ENCODE measurements at places on chromosomes 16 and 17.

DNA sequence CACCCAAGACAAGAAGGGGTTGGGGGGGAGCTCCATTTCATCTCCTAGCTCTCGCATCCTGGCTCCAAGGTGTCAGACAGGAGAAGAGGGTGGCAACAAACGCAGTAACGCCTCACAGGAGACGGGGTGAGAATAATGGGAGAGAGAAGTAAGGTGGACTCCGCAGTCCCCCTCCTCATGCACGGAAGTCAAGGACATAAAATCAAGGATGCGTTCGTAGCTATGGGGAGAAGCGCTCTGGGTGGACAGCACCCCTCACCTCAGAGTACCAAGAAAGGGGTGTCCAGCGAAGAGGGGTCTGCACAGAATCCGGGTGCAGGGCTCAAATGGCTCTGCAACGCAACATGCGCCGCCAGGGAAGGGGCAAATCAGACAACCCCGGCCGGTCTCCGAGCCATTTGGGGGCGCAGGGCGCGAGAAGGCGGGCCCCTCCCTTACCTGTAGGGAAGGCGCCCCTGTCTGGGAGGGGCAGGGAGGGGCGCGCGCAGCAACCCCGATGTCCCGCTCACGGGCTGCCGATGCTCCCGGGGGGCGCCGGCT, 555 bp downstream of the HDAC5 start:
- DNase-seq: no peak

- no peak for DNase-seq
Measured at GRCh38 chr16:86375364-86375763, 135.0 kb upstream of the FOXF1 start.

- no peak for DNase-seq
Measured at GRCh38 chr17:57541472-57542394, 203.4 kb downstream of the CCDC182 start.

DNA sequence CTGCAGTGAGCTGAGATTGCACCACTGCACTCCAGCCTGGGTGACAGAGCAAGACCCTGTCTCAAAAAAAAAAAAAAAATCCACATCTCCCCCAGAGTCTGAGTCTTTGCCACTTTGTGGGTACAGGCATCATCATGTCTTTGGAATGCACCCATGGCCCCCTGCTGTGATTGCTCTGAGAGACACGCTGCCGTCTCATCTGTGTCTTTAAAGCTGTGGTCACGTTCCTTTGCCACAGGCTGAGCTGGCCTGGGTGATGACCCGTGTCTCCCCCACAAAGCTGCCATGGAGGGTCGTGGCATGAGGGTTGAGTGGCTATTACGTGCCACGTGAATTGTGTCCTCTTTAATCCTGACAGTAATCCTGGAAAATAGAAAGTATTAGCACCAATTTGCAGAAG, 20.2 kb downstream of the CRISPLD2 start:
- DNase-seq: peak; percentile 61

- DNase-seq: no peak
Measured at GRCh38 chr17:45386178-45386577, 46.5 kb downstream of the ARHGAP27 start.

DNA sequence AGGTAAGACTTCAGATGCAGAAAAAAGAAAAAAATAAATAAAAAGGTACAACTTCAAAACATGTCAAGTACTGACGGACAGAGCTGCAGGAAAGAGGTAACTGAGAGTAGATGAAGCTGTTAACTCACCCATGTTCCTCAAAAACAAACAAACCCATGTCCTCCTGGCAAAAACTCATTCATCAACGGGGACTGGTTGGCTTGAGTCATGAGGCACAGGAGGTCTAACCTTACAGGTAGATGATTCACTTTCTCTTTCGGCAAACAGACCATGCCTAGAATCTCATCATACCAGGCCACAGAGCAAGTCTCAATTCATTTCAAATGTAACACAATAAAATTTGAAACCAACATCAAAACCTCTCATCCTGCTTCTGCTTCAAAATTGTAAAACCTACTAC, 12.3 kb upstream of the FASN start:
- no peak for DNase-seq

DNA sequence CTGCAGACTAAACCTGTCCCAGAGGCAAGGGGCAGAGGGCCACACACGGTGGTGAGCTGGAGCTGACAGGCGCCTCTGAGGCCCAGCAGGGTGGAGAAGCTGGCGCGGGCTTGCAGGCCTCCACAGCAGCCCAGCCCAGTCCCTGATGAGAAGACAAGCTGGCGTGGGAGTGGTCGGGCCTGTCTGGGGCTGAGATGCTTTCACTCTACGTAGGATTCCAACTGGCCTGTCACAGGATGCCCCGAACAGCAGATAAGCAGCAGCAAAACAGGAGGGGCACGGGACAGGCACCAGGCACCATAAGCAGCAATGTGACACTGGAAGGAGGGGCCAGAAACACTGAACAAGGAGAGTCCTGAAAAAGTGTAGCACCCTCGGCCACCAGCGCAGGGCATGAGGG, 40.1 kb downstream of the PEMT start:
- no peak for DNase-seq

- no peak for DNase-seq
Measured at GRCh38 chr17:42288803-42289610, 709 bp downstream of the STAT5A start.

- DNase-seq: no peak
Measured at GRCh38 chr16:84193480-84193879, 2.5 kb downstream of the ADAD2 start.

- DNase-seq: no peak
Measured at GRCh38 chr16:20911361-20911760, 10.8 kb downstream of the LYRM1 start.

DNA sequence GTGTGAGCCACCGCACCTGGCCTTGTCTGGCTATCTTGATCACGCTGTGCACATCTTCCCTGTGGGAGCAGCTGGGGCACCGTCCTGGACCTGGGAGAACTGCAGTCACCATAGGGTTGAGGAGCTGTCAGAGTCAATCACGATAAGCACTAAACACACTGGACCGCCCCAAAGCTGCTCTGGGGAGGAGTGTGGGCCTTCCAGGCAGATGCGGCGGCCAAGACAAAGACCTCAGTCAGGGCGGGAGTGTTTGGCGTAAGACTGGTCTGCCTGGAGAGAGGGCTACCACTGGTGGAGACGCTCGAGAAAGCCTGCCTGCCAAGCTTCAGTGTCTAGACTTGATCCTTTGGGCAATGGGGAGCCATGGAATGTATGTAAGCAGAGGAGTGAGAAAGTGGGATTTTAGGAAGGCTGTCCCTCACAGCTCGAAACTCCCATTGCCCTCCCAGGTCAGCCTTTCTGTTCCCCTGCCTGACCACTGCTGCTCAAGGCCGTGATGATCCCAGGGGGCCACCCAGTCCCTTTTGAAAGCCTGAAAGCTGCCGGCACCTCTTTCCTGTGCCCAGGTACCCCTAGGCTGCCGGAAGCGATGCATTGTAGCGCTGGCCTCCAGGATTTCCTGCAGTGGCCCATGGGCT, 29.3 kb upstream of the CIBAR2 start:
- DNase-seq: no peak

GRCh38 chr16:8996891-8997290, 33.2 kb upstream of the USP7 start:
- no peak for DNase-seq

GRCh38 chr17:47942096-47942510, 732 bp downstream of the PNPO start:
- DNase-seq: no peak

GRCh38 chr16:89431630-89432029, 58.7 kb downstream of the ANKRD11 start:
- DNase-seq: no peak

GRCh38 chr17:76268015-76268749, 3.0 kb downstream of the UBALD2 start:
- DNase-seq: no peak

DNA sequence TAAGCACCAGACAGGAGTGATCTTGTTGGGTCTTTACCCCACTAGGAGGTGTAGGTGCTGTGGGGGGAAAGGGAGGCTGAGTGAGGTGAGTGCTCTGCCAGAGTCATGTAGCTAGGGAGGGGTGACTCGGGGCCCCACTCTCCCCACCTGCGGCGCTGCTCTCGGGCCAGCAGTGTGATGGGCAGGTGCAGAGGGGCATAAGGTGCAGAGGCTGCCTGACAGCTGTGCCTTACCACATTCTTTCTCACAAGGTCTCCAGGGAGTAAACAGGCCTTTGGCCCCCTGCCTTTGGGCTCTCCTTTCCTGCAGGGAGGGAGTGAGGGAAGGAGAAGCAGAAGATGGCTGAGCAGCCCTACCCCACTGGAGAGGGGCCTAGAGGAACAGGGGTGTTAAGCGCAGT, 4.5 kb upstream of the CNP start:
- no peak for DNase-seq

- no peak for DNase-seq
Measured at GRCh38 chr17:43626023-43626422, 35.7 kb downstream of the MEOX1 start.

GRCh38 chr17:58161566-58161965, 5.2 kb upstream of the OR4D2 start:
- DNase-seq: no peak

- DNase-seq: no peak
Measured at GRCh38 chr17:77011173-77012011, 129.4 kb upstream of the SEC14L1 start.

GRCh38 chr17:52105591-52105990, 52.9 kb downstream of the CA10 start:
- no peak for DNase-seq

DNA sequence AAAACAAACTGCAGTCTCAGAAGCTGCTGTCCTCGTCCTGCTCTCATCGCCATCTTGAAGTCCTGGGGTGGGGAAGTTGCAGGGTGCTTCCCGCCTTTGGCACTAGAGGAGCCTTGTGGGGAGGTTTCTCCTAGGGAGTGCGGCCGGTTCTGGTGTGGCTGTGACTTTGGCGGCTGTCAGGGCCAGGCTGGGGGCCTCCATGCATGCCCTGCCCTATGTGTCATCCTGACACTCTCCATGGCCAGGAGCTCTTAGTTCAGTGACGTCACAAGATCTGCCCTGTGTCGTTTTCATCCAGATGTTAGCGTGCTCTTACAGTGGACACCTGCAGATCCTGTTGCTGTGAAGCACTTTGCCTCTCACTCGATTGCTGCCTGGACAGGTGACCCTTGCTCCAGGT, 49.6 kb downstream of the PLD6 start:
- DNase-seq: no peak

- no peak for DNase-seq
Measured at GRCh38 chr16:21302454-21302853, 24.4 kb upstream of the CRYM start.
